ENCODE measurements at places on chromosomes 12 and 14.

- no peak overlapping the region for H3K4me3 ChIP-seq
- DNase-seq, result no peak
- no peaks in the 10 kb centered on the region for H3K27me3 ChIP-seq
- H3K4me1 ChIP-seq, result no peaks in the 10 kb centered on the region
Observed at GRCh38 chr12:76250256-76250655, 98.0 kb downstream of the BBS10 start.

DNA sequence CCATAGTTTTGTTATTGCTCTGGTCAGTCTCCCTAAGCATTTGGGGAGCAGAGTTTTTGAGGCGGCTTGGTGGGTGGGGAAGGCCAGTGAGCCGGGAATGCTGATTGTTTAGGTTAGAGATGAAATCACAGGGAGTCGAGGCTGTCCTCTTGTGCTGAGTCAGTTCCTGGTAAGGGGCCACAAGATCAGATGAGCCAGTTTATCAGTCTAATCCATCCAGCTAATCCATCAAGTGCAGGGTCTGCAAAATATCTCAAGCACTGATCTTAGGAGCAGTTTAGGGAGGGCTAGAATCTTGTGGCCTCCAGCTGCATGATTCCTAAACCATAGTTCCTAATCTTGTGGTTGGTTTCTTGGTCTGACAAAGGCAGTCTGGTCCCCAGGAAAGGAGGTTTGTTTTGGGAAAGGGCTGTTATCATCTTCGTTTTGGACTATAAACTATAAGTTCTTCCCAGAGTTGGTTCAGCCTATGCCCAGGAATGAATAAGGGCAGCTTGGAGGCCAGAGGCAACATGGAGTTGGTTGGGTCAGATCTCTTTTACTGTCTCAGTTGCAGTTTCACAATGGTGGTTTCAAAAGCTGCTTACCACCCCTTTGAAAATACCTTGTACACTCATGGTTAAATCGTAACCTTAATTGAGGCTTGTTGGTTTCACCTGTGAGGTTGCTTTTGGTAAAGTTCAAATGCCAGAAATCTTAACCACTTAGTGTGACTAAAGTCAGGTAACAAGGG lies 33.6 kb upstream of the HIGD1C start:
- H3K4me1 ChIP-seq, result peaks cover 20% of the 10 kb centered on the region
- DNase-seq, result no peak
- H3K4me3 ChIP-seq, result no peak overlapping the region
- no peak overlapping the region for H3K27ac ChIP-seq
- H3K36me3 ChIP-seq, result no peaks in the 10 kb centered on the region

DNA sequence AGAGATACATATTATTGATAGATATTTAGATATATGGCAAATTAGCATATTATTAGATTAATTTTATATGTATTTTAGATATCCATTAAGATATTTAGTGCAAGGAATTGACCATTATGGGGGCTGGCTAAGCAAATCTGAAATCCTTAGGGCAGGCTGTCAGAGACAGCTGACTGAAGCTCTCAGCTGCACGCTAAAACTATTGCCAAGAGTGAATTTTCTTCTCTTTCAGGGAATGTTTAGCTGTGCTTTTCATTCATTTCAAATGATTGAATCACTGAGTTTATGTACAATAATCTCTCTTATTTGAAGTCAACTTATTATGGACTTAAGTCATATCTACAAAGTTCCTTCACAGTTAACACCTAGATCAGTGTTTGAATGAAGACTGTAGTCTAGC lies 566.5 kb downstream of the LRFN5 start:
- H3K4me1 ChIP-seq, result no peaks in the 10 kb centered on the region
- H3K27me3 ChIP-seq, result no peaks in the 10 kb centered on the region

DNA sequence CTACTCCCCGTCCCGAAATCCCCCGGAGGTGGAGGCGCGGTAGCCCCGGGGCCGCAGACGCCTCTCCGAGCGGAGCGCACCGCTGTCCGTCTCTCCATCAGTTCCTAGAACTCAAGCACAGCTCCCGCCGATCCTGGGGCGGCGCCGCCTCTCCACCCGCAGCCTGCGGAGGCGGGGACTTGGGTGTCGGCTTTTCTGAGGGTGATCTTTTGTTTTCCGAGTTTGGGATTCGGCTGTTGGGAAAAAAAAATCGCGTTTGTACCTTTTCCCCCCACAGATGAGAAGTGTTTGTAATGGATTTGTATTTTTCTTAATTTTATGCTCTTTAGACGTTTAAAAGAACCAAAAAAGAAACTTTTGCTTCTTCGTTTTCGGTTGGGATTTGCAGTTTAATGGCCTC lies 26.6 kb downstream of the LRCOL1 start:
- no peaks in the 10 kb centered on the region for H3K36me3 ChIP-seq
- no peak for DNase-seq
- H3K4me1 ChIP-seq, result no peaks in the 10 kb centered on the region
- no peaks in the 10 kb centered on the region for H3K27me3 ChIP-seq
- no peak overlapping the region for H3K27ac ChIP-seq

- no peak for DNase-seq
- no peak overlapping the region for H3K4me3 ChIP-seq
- no peaks in the 10 kb centered on the region for H3K4me1 ChIP-seq
Observed at GRCh38 chr14:66464261-66464660, 21.9 kb upstream of the CCDC196 start.

GRCh38 chr12:20368114-20368650 lies at the start of gene PDE3A:
Gene PDE3A (plus strand): TSS chr12:20368537. CDS start chr12:20369285, 748 bp downstream.
- DNase-seq, result peak; percentile 47
- no peaks in the 10 kb centered on the region for H3K4me1 ChIP-seq
- H3K4me3 ChIP-seq, result peak within 1 kb of the TSS; percentile 50
- H3K27ac ChIP-seq, result peak within 1 kb of the TSS; percentile 80
- no peaks in the 10 kb centered on the region for H3K36me3 ChIP-seq

DNA sequence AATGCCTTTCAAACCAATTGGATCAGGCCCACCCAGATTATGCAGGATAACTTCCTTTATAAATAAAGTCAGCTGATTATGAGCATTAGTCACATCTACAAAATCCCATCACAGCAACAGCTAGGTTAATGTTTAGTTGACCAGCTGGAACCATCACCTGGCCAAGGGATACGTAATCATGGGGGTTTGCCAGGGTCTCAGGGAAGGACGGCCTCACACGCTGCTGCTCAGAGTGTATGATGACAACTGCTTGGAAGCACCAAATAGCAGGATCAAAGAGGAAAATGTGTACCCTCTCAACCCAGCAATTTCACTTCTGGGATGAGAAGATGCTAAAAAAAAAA lies 162.6 kb downstream of the SLC15A4 start:
- DNase-seq, result no peak
- no peaks in the 10 kb centered on the region for H3K36me3 ChIP-seq
- no peak overlapping the region for H3K27ac ChIP-seq
- no peaks in the 10 kb centered on the region for H3K27me3 ChIP-seq

DNA sequence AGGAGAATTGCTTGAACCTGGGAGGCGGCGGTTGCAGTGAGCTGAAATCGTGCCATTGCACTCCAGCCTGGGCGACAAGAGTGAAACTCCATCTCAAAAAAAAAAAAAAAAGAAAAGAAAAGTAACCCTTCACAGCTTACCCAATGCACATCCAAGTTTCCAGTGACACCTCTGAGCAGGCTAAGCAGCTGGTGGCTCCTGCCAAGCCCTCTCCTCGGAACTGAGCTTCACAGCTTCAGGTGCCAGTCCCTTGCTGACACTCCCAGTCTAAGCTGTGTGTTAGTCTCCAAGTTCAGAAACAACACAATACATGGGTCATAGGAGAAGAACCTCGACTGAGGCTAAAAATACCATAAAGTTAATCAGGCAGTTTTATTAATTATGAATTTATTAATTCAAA lies 7.9 kb downstream of the CD9 start:
- H3K4me1 ChIP-seq, result peaks cover 85% of the 10 kb centered on the region
- DNase-seq, result peak; percentile 72
- H3K4me3 ChIP-seq, result no peak overlapping the region
- no peaks in the 10 kb centered on the region for H3K27me3 ChIP-seq
- H3K36me3 ChIP-seq, result no peaks in the 10 kb centered on the region

DNA sequence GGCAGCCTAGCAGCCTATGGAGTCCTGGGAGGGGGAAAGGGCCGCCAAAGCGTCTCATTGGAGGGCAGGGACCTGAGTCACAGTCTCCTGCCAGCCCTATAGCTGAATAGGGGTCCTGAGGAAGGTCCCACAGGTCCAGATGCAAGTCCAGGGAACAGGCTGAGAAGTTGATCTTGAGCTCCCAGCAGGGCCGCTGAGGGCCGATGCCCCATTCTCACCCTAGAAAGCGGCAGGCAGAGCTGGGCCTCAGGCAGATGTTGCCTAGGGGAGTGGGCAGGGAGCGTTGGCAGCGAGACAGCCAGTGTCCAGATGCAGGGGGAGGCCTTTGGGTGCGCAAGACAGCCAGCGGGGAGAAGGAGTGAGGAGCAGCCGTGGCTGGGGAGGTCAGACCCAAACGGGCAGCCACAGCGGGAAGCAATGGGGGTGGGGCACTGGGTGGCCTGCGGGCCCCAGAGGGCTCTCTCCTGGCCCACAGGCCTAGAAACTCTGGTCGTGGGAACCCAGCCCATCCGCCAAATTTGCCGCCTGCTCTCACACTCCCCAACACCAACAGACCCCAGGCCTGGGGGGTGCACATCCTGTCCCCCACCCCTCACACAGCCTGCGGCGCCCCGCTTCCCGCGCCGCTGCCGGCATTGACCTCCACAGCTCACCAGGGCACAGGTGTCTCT lies 1.1 kb downstream of the HDAC7 start:
- H3K27me3 ChIP-seq, result no peaks in the 10 kb centered on the region
- peaks cover 82% of the 10 kb centered on the region for H3K4me1 ChIP-seq
- peak overlapping the region; percentile 82 for H3K4me3 ChIP-seq
- H3K36me3 ChIP-seq, result no peaks in the 10 kb centered on the region
- DNase-seq, result peak; percentile 58
- H3K27ac ChIP-seq, result peak overlapping the region; percentile 98

DNA sequence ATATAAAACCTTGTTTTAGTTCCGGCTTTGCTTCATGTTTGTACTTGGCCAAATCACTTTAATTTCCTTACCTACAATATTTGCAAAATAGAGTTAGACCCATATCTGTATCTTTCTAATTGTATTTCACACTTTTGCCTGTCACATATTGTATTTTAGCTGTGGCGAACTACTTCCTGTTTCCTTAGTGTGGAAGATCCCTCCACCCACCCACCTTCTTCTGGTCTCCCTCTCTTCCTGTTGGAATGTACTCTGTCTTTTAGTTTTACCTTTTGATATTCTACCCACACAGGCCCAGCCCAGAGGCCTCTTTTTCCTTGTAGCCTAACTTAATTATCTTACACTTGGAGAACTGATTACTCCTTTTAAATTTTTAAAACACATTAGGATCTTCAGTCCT lies 78.2 kb downstream of the SCN8A start:
- H3K27ac ChIP-seq, result no peak overlapping the region
- no peaks in the 10 kb centered on the region for H3K4me1 ChIP-seq
- no peak for DNase-seq
- no peak overlapping the region for H3K4me3 ChIP-seq
- no peaks in the 10 kb centered on the region for H3K36me3 ChIP-seq

- no peaks in the 10 kb centered on the region for H3K36me3 ChIP-seq
- no peaks in the 10 kb centered on the region for H3K27me3 ChIP-seq
- no peak overlapping the region for H3K27ac ChIP-seq
- no peak for DNase-seq
- no peaks in the 10 kb centered on the region for H3K4me1 ChIP-seq
Observed at GRCh38 chr12:52759695-52760094, 17.4 kb downstream of the KRT76 start.

DNA sequence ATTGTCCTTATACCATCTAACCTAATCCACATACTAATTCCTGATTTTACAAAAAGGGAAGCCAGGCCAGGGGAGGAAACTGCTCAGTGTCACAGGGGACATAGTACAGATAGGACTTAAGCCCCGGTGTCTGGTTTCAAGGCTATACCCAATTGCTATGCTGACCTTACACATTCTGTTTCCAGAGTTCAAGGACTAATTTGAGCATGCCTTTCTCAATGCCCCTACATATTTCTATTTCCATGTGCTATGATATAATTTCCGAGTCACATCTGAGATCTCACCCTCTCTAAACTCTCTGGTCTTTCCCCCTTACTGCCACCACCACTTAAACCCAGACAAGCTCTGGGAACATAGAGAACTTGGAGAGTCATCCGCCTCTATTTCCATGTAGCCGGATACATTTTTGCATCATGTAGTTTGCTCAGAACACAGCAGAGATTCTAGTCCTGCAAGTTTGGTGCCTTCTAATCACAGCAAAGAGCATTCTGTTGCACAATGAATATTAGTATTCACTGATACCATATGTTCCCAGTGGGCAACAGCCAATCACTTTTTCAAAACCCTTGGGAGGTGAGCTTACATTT lies 34.2 kb downstream of the PPM1H start:
- no peaks in the 10 kb centered on the region for H3K27me3 ChIP-seq
- H3K27ac ChIP-seq, result no peak overlapping the region
- no peaks in the 10 kb centered on the region for H3K4me1 ChIP-seq
- no peak for DNase-seq
- no peak overlapping the region for H3K4me3 ChIP-seq
- no peaks in the 10 kb centered on the region for H3K36me3 ChIP-seq

- H3K4me3 ChIP-seq, result no peak overlapping the region
- H3K4me1 ChIP-seq, result no peaks in the 10 kb centered on the region
- DNase-seq, result no peak
- H3K27me3 ChIP-seq, result no peaks in the 10 kb centered on the region
- no peaks in the 10 kb centered on the region for H3K36me3 ChIP-seq
Observed at GRCh38 chr14:86510491-86510890, 980.5 kb downstream of the FLRT2 start.

DNA sequence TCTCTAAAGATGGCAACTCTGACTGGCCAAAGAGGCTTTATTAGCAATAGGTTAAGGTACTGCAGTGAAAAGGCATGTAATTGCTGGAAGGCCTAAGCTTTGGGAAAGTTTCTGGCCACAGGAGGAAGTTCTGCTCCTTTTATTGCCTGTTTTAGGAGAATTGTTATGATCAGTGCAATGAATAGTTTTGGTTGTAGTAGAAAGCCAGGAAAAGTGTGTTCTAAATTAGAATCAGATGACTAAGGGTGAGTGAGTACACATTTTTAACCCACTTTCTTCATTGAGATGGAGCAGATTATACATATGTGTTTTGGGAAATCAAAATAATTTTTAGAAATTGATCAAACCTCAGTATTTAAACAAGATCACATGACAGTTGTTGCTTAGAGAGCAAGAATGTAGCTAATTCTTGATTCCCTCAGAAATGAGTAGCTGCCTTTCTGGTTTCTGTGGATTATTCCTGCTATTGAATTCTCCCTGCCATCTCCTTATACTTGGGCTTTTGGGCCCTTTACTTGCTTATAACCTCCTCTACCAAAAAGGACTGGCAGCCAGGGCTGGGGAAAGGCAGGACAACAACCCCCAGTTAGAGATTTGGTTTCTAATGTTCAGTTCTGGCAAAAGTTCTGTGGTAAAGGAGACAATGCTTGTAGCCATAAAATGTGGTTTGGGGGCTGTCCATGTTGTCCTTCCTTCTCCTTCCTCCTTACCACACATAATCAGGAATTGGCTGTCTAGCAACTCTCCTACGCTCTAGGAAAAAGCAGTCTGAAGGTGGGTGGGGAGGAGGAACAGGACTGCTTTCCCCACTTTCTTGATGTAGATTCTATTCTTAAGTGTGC lies 217.1 kb downstream of the SLC38A4 start:
- no peaks in the 10 kb centered on the region for H3K36me3 ChIP-seq
- DNase-seq, result no peak
- H3K4me3 ChIP-seq, result no peak overlapping the region
- H3K27me3 ChIP-seq, result no peaks in the 10 kb centered on the region
- H3K4me1 ChIP-seq, result no peaks in the 10 kb centered on the region

- H3K4me3 ChIP-seq, result no peak overlapping the region
- H3K27me3 ChIP-seq, result no peaks in the 10 kb centered on the region
- H3K4me1 ChIP-seq, result no peaks in the 10 kb centered on the region
- H3K36me3 ChIP-seq, result no peaks in the 10 kb centered on the region
Observed at GRCh38 chr12:78060186-78060585, 229.5 kb downstream of the NAV3 start.

GRCh38 chr14:100230361-100230760 lies 8.6 kb upstream of the YY1 start:
- no peak overlapping the region for H3K4me3 ChIP-seq
- no peak for DNase-seq
- no peaks in the 10 kb centered on the region for H3K36me3 ChIP-seq
- peaks cover 3% of the 10 kb centered on the region for H3K4me1 ChIP-seq
- H3K27me3 ChIP-seq, result no peaks in the 10 kb centered on the region
- H3K27ac ChIP-seq, result no peak overlapping the region

All from thyroid gland (tissue), 4 donors.